ENCODE measurements at places on chromosomes 3 and 15.

- no peak for DNase-seq
Observed at GRCh38 chr3:56942523-56942922, 117.9 kb upstream of the SPATA12 start.

GRCh38 chr3:2706836-2707210, 403.4 kb downstream of the IL5RA start:
- DNase-seq: no peak

GRCh38 chr3:129233538-129233937, 15.9 kb upstream of the COPG1 start:
- DNase-seq: no peak

- no peak for DNase-seq
Observed at GRCh38 chr15:39282663-39283208, 298.1 kb upstream of the THBS1 start.

DNA sequence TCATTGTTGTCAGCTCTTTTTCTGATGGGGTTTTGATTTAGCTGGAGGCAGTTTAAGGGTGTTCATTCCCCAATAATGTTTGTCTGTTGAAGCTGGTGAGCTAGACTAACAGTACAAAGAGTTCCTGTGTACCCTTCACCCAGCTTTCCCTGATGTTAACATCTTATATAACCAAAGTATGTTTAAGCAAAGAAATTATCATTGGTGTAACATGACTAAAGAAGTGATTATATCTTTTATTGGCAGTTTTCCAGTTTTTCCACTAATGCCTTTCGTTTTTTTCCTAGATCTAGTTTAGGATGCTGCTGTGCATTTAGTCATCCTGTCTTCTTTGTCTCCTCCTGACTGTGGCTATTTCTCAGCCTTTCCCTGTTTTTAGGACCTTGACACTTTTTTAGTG, 165.6 kb downstream of the LPP start:
- DNase-seq: no peak

- no peak for DNase-seq
Observed at GRCh38 chr3:177041021-177041729, 156.1 kb downstream of the TBL1XR1 start.

GRCh38 chr3:71329817-71330216, 253.7 kb downstream of the FOXP1 start:
- no peak for DNase-seq

DNA sequence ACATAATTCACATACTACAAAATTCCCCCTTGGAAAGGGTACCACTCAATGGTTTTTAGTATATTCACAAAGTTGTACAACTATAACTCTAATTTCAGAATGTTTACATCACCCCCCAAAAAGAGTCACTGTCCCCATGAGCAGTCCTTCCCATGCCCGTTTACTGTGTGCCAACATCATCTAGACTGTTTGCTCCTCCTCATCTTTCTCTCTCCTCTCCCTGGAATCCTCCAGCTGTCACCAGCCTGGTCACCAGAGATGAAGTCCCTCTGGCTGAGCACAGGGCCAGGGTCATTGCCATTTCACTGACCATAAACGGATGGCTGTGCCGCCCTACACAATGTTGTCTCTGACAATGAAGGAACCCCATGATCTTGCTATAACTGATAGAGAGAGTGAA, 45.2 kb downstream of the C2CD4B start:
- no peak for DNase-seq

- no peak for DNase-seq
Observed at GRCh38 chr3:125212509-125213363, at the start of gene SLC12A8. Gene SLC12A8 (minus strand): TSS chr3:125212748. CDS start chr3:125211349, 1,399 bp downstream.

DNA sequence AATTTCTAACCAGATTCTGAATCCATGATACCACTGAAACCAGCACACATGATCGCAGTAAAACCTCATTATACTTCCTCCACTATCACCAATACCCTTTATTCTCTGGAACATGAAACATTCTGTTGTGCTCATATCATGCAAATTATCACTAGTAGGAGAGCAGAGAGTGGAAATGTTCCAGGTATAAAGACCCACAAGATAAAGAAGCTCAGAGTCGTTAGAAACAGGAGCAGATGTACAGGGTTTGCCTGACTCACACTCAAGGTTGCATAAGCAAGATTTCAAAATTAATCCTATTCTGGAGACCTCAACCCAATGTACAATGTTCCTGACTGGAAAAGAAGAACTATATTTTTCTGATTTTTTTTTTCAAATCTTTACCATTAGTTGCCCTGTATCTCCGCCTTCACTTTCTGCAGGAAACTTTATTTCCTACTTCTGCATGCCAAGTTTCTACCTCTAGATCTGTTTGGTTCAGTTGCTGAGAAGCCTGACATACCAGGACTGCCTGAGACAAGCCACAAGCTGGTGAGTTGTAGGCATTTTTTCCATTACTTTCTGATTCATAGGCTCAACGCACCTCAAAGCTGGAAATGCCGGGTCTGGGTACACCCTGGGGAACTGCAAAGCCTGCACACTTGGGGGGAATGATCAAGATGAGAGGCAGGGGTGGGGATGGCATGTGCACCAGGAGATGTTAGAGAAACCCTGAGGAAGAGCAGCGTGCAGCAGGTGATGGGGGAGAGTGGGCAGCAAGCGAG, at the start of gene CCR2:
Gene CCR2 (plus strand): TSS at position 465 of the 764 bp plus-strand sequence. CDS start 3,417 bp downstream, outside the sequence.
- DNase-seq: no peak

DNA sequence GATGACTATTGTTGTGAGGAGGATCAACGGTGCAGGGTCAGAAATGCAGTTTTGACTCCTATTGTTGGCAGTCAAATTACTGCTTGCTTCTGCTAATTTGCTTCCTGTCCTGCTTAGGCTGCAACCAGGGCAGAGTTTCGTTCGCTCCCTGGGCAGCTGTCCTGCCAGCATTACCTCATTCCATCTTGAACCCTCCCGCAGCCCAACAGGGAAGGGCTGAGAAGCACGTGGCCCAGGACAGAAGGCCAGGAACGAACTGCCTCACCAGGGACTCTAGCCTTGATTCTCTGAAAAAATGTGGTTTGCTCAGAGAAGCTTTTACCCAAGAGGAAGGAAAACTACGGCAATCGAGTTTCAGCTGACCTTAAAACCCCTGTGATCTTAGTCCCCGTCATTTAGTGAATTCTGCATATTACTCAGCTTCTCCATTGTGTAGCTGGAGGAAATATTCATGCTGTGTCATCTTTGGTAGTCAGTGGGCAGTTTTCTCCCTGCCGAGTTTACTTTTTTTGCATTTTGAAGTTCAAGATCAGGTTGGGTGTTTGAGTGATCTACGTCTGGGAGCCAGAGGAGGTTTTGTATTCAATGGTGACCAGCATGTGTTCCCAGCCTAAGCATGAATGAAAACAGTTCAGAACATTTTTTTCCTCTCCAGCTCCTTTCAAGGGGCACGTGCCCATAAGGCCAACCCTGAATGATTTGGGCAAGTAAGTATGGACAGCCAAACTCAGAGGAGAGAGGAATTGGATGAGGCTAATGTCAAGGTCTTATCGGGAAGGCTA, 23.0 kb downstream of the TLNRD1 start:
- no peak for DNase-seq

- peak; percentile 18 for DNase-seq
Observed at GRCh38 chr3:42247576-42248027, 18.4 kb downstream of the CCK start.

GRCh38 chr3:157027861-157028745, 131.8 kb downstream of the CCNL1 start:
- DNase-seq: no peak

DNA sequence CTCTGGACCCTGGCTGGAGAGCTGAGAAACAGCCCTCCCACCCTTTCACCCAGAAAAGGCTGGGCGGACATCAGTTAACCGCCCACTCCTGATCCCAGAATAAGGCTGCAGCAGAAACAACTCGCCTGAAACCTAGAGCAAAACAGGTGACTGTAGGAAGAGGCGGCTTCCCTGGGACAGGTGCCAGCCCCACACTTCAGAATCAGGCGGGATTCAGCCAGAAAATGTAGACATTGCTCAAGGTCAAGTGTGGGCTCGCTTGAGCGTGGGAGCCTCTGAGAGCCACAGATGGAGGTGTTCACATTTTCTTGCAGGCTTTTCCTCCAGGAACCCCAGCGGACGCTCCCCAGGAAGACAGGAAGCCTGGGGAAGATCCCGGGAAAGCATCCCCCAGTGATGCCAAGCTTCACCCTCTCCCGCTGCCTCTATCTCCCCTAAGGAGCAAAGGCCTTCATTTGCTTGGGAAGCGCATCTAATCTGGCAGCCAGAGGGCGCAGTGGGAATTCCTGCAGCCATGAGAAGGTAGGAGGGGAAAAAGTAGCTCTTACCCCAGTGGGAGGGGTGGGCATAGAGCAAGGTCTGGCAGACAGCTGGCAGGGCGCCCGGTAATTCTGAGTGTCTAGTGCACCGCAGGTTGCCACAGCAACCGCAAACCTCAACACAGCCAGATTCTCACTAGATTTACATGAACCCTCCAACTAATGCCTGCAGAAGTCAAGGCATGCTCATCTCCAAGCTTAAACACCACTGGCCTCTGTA, 77.7 kb downstream of the OCA2 start:
- peak; percentile 83 for DNase-seq

GRCh38 chr3:13281507-13282357, 138.4 kb downstream of the NUP210 start:
- no peak for DNase-seq

GRCh38 chr3:184864000-184864399, 52.0 kb downstream of the VPS8 start:
- no peak for DNase-seq

DNA sequence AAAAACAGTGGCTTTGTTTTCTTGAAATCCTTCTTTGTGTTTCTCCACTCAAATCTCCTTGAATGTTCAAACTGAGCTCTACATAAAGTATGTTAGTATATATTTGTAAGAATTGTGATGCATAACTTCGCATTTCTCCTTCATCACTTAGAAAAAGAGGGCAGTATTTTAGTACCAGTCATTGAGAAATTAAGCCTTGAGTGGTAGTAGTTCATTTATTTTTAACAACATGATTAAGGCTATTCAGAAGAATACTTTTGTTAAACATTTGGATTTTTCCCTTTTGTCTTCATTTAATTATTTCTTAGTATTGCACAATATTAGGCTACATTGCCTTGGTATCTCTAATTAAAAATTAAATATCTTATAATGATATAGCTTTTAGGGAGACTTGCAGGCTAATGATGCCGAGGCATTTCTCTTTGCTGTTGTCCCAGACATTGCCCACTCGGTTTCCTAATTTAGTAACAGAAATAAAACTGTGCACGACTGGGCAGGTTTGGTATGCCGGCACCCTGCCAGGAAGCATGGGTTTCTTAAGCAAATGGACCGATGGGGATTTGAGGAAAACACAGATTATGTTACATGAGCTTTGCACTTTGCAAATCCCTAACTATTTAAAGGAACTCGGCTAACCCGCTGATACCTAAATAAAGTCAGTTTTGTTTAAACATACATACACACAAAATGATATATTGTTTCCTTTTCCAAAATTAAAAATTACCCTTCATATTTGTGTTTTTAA, 54.7 kb downstream of the LRRC28 start:
- DNase-seq: peak; percentile 24

DNA sequence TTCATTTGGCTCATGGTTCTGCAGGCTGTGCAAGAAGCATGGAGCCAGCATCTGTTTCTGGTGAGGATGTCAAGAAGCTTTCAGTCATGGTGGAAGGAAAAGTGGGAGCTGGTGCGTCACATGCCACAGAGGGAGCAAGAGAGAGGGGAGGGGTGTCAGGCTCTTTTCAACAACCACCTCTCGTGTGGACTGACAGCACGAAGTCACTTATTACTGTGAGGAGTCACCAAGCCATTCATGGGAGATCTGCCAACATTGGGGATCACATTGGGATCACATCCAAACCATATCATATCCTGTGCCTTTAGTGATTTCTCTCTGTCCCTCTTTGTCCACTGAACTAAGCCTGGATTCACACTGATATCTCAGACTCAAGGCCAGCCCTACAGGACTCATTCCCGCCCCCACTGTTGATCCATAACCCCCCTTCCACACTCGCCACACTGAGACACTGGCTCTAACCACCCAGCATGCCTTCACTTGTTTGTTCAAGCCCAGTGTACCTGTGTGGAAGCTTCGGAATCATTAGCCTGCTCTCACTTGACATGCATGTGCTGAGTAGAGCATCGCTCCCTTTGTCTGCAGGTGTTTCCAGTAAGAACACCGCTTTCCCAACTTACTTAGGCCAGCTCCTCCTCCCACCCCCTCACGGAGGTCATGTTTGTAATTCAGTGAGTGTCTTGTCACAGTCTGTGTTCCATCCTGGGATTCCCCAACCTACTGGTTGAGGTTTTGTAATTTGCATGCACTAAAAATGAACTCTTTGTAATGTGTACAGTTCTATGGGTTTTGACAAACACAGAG, 132.2 kb downstream of the KLF13 start:
- DNase-seq: no peak

GRCh38 chr15:23574742-23575141, 9.3 kb downstream of the MKRN3 start:
- DNase-seq: no peak

GRCh38 chr3:11530153-11530721, 113.5 kb downstream of the VGLL4 start:
- DNase-seq: no peak

GRCh38 chr15:22911306-22911705, 68.9 kb downstream of the CYFIP1 start:
- DNase-seq: no peak

DNA sequence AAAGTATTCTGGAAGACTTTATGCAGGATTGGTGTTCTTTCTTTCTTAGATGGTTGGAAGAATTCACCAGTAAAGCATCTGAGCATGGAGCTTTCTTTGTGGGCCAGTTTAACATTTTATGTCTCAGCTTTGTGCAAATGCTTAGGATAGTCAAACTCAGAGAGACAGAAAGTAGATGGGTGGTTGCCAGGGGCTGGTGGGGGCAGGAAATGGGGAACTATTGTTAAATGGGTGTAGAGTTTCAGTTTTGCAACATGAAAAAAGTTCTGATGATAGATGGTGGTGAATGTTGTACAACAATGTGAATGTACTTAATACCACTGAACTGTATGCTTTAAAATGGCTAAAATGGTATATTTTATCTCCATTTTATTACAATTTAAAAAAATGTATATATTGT, 24.8 kb downstream of the SPCS1 start:
- no peak for DNase-seq

DNA sequence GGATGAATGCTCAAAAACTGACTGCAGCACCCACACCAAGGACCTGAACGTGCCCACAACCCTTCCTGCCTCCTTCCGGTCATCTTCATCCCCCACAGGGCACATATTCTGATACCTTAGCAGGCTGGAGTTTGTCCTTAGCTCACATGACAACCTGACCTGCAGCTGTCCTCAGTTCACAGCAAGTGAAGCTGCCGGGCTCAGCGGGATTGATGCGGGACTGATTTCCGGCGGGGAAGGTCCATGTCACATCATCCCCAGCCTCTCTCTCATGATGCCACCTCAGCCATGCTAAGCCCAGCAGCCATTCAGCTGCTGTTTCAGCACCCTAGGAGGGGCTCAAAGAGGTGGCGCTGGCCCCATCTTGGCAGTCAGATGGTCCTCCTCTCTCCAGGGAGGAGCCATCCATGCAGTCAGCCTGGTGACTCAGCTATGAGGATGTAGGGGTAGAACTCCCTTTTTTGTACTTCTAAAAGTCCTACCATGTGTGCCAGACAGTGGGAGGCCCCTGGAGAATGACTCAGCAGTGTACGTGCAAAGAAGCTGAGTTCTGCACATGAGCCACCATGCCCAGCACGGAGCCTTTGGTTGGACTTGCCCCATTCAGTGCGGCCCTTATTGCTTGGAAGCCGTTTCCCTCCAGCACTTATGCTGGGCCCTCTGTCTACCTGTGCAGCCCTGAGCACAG, 9.5 kb downstream of the CA12 start:
- no peak for DNase-seq

All from SHP77 treated with DMSO at 0.1 percent for 48 hours (cell line).